ENCODE measurements at places on chromosomes 7 and 10.

DNA sequence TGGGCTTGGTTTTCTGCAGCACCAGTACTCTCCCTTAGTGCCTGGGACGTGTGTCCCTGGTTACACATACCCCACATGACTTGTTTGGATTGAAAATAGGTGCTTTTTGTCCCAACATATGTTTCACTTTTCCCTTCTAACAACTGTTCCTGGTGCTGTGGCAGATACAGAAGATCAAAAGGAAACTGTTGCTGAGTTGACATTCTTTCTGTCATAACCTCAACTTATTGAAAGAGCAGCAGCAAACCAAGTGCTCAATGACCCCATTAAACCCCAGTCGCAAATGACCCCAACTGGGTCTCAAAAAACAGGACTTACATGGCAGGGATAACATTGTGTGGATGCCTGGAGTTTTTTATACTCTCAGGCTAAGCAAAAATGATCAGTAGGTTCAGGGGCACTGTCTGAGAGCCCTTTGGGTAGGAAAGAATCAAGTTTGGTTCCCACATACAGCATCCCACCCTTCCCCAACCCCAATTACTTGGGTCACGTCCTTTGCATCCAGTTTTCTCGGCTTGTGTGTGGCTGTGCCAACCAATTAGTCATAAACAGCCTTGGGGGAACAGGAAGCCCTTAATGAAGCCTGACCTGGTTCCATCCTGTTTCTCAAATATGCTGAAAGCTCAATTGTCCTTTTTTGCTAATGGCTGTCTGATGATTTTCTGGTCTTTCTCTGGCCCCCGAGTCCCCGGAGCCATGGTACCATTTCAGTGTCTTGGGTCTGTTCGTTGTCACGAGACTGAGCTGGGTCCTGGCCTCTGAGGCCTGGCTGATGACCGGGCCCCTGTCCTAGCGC, 4.9 kb downstream of the HKDC1 start:
- no peak for DNase-seq

GRCh38 chr10:123746061-123746460, 79.9 kb downstream of the GPR26 start:
- DNase-seq = no peak

- DNase-seq = no peak
Measured at GRCh38 chr7:9983048-9983447, 990.6 kb upstream of the PHF14 start.

GRCh38 chr7:158595068-158595467, 7.4 kb upstream of the PTPRN2 start:
- no peak for DNase-seq

Measured in activated CD4-positive, alpha-beta T cell treated with anti-CD3 and anti-CD28 coated beads, Interleukin-2, amount 50 U/mL, for 4 hours (primary cell).